BE2C (cell line): ENCODE measurements at places on chromosomes 3 and 15.

DNA sequence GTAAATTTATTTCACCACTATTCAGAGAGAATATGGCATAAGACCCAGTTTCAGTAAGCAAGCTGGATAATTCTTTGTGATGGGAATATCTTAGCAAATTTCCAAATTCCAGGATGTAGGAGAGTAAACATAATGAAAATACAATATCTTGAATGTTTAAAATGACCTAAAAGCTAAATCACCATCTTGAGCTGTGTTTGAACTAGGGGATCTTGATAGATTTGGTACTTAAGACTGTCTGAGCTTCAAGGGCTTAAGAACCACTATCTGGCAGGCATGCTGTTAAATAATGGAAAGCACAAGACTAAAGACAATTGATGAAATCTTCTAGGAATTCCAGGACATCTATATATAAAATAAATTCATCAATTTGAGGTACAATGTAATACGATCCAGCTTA lies 217.7 kb downstream of the ATP8B4 start:
- DNase-seq = no peak

GRCh38 chr3:57972531-57973111 lies 35.6 kb upstream of the FLNB start:
- DNase-seq = no peak

GRCh38 chr15:73482166-73482565 lies 39.2 kb downstream of the REC114 start:
- DNase-seq = no peak

DNA sequence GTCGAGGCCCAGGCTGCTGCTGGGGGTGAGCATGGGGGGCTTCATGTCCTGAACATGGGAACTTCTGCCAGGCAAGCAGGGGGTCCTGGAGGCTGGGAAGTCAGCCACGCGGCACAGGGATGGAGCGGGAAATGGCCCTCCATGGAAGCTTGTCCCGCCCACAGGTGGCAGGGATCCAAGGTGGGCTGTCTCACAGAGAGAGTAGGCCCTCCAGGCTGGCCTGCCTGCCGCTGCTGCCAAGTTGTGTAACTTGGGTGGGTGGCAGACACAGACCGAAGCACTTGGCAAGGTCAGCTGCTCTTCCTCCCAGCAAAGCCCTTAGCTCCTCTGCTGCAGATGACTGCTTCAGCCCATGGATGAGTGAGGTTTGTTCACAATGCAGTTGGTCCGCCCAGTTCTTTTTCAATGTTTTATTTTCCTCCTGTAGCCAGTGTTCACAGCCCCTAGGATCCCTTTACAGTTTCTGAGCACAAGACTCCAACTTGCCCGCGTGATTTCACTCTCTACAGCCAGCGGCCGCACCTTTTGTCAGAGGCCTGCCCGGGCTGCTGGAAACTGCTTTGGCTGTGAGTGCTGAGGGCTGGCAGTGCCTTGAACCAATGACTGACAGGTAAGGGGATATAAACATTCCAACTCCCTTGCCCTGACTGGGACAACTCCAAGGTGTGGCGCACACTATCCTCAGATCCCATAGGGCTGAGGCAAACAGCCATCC lies 26.7 kb downstream of the HCN4 start:
- peak; percentile 80 for DNase-seq

- no peak for DNase-seq
Measured at GRCh38 chr15:90309020-90309419, 43.1 kb upstream of the ZNF774 start.

DNA sequence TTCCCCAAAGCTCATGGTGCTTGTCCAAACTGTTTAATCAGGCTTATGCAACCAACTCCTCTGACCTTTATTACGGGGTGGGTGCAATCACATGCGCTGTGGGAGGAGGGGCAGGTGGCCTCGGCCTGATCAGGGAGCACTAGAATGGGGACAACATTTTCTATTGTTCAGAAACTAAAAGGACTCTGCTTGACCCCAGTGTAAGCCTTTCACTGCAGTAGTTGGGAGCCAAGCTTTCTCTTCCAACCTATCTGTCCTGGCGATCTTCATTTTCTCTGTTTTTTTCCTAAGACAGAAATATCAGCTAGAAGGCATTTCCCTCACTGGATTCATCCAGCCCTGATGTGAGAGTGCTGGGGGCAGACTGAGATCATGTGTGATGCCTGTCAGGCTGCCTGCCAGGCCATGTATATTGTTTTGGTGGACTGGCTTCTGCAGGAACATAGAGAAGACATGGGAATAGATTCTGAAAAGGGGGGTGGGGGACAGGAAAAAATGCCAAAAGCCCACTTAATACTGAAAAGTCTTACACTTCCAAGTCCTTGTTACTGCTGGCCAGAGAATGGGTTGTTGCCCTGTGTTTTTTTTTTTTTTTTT lies 627.0 kb upstream of the TBL1XR1 start:
- peak; percentile 65 for DNase-seq

DNA sequence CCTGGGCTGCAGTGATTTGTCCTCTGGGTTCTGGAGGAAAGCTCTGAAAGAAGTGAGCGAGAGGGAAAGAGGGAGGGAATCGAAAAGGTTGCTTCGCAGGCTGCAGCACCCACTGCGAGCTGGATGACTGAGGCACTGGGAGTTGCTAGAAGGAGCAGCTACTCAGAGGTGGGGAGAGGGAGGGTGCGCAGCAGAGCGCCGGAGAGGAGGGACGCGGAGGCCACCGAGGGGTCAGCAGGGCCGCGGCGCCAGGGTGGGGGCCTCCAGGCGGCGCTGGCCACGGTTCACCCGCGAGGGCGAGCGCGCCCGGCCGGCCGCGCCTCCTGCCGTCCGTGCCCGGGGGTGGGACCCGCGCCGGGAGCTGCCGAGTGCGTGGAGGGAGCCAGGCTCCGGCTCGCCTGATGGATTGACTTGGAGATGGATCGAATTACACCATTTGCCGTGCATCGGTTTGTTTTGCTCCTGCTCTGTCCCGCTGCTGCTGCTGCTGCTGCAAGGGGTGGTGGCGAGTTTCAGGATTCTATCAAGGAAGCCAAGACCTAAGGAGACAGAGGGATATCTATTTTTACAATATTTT lies at the start of gene SEMA6D:
Gene SEMA6D (plus strand): TSS at position 470 of the 577 bp plus-strand sequence. CDS start 42,294 bp downstream, outside the sequence.
- DNase-seq = peak; percentile 87

- no peak for DNase-seq
Measured at GRCh38 chr3:38165722-38166387, 518 bp downstream of the OXSR1 start.

- DNase-seq = no peak
Measured at GRCh38 chr3:141436180-141436579, 50.6 kb upstream of the RASA2 start.

DNA sequence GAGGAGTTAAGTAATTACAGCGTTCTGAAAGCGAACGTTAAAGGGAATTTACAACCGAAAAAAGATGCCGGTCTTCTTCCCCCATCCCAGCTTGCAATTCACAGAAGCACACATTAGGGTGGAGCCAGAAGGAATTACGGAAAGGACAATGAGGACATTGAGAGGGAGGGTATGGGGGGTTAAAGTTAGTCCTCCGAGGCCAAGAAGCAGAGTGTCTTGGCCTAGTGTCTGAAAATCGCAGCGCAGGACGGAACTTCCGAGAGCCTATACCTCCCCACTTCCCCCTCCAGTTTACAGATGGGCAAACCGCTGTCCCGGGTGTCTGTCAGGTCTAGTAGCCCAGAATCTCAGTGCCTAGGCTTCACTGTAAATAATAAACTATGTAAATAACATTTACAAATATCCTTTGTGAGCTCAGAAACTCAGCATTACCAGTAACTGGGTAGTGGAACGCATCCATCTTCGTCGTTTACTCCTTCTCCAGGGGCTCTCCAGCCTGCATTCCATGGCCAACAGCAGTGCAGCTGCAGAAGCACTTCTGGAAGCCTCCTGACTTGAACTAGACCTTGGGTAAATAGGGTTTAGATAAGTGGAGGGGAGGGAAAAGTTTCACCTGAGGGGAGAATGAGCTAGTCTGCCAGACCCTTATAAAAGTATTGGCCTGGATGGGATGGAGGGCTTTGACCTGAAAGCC lies 922 bp downstream of the ADPRH start:
- DNase-seq = no peak

GRCh38 chr3:23712656-23713559 lies 92.8 kb upstream of the UBE2E1 start:
- DNase-seq = peak; percentile 39

DNA sequence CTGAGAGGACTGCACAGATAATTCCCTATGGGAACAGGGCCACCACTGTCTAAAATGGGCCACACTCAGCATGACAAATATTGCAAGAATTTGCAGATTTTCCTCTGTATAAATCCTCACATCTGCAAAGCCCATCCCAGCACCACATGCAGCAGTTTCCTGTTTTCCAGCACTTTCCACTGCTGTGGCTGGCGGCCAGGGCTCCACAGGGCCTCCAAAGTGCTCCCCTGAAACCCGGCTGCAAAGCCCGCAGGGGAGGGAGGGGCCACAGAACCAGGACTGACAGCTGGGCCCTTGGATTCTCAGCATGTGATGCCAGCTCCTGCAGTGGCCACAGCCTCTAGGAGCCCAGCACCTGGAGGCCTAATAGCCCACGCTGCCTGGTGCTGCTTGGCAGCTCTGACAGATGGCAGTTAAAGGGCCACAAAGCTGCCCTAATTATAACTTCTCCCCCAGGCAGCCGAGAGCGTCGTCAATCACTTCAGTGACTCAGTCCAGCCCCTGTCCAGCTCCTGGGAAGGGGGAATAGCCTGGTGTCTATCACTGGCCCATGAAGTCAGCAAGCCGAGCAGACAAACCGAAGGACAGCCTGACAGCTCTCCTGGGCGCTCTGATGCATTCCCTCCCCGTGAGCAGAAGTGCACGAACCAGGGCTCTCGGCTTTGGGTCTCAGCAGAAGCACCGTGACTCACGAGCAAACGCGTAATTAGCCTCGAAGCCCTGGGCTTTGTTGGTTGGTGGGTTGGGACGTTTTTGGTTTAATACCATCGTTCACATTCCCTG lies 4.7 kb downstream of the LRRC15 start:
- peak; percentile 59 for DNase-seq

DNA sequence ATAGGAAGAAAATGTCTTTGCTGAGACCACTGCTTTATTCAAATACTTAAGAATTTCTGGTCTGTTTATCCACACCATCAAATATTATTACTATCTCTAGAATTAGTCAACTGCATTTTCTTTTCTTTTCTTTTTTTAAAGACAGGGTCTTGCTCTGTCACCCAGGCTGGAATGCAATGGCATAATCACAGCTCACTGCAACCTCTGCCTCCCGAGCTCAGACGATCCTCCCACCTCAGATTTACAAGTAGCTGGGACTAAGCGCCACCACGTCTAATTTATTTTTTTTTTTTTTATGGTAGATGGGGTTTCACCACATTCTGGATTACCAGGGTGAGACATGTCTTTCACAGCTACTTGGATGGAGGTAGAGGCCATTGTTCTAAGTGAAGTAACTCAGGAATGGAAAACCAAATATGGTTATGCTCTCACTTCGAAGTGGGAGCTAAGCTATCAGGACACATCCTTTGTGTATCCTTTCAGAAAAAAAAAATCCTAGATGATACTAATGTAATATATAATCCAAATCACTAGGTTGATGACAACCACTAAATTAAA lies 52.8 kb downstream of the STAG1 start:
- no peak for DNase-seq

DNA sequence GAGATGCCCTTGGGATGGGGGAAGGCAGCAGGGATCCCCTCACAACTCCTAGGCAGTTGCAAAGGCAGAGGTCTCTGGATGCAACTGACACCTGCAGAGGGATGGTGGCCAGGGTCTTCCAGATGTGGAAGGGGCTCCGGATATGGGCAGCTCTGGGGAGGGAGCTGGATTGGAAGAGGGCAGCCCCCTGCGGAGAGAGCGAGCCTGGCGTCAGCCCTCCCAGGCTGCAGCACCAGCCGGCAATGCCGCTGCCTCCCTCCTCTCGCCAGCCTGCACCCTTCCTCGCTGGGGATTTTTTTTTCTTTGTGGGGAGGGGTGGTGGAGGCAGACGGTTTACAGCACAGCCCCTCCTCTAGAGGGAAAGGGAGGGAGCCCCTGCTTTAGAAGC lies 1.6 kb downstream of the INSYN1 start:
- no peak for DNase-seq

GRCh38 chr15:39589193-39589814 lies 8.4 kb downstream of the THBS1 start:
- DNase-seq = no peak

- DNase-seq = no peak
Measured at GRCh38 chr15:85941186-85941855, 138.3 kb upstream of the AGBL1 start.

GRCh38 chr3:16912400-16913263 lies 27.9 kb downstream of the PLCL2 start:
- no peak for DNase-seq

- DNase-seq = no peak
Measured at GRCh38 chr3:45480871-45481270, 92.5 kb downstream of the LARS2 start.

DNA sequence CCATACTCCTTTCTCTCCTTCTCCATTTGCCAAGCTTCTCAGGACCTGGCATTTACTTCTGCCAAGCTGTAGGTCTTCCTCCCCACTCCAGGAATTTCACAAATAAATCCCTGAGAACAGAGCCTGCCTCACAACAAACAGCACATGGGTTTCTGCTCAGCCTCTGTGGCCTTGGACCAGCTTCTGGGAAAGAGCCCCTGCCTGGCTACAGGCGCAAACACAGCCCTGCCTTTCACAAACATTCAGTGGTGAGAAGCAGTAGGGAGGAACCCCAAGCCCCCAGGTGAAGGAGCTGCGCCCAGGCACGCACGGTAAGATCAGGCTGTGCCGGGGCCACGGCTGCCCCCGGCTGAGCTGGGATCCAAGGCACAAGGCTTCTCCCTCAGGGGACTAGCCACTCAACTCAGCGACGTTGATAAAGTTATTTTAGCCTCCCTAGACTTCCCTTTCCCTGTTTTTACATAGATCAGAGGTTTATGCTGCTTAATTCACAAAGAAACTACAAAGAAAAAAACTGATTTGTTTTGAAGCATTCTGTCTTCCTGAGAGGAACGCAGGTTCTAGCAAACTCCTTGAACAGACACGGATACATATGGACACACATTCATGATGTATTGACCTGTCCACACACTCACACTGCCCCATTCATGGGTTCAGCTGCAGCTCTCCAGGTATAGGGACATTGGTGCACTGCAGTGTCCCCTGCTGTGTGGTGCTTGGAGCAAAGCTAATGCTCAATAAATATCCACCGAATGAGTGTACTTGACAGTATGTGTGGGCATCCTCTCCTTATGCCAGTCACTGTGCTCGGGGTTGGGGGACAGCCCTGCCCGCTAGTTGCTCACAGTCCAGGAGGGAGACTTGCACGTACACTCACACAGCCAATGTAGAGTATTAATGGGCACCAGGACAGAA lies 25.4 kb downstream of the HES1 start:
- DNase-seq = no peak

DNA sequence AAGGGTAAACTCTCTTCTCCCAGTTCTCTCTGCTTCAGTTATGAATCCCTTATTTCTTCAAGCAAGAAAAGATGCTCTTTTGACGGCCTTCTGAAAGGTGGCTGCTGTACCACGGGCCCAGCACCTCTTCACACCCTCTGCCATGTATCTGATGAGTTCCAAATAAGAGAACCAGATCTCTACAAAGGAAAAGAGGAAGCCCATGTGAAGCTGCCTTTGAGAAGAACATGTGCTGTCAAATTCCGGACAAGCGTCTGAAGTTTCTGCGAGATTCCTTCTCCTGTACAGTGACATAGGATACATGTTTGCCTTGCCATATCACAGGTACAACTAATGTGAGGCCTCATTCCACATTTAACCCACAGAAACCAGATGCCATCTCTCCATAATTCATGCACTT lies 59.2 kb downstream of the SH3BP5 start:
- no peak for DNase-seq

GRCh38 chr15:101088788-101089578 lies 162.9 kb downstream of the CHSY1 start:
- DNase-seq = peak; percentile 84

GRCh38 chr3:170244576-170244975 lies 22.4 kb downstream of the PRKCI start:
- DNase-seq = no peak

GRCh38 chr3:108088697-108089096 lies 2.1 kb downstream of the CD47 start:
- DNase-seq = no peak
